ENCODE measurements at places on chromosomes 6 and 20.

DNA sequence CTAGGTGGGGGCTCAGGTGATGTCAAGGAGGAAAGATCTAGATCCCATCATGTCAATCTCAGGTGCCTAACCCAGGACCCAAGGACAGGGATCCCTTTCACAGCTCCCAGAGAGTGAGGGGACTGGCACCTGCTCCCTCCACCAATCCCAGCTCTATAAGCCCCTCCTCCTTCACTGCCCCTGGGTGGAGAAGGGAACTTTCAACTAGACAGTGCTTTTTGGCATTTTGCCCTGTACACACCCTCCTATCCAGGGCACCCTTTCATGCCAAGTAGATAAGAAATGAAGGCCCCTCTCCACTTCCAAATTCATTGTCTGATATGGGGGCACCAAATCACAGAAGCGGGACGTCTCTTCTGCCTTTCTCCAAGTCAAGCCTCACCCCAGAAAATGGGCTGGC, 61.6 kb downstream of the MDGA1 start:
- DNase-seq, result no peak

DNA sequence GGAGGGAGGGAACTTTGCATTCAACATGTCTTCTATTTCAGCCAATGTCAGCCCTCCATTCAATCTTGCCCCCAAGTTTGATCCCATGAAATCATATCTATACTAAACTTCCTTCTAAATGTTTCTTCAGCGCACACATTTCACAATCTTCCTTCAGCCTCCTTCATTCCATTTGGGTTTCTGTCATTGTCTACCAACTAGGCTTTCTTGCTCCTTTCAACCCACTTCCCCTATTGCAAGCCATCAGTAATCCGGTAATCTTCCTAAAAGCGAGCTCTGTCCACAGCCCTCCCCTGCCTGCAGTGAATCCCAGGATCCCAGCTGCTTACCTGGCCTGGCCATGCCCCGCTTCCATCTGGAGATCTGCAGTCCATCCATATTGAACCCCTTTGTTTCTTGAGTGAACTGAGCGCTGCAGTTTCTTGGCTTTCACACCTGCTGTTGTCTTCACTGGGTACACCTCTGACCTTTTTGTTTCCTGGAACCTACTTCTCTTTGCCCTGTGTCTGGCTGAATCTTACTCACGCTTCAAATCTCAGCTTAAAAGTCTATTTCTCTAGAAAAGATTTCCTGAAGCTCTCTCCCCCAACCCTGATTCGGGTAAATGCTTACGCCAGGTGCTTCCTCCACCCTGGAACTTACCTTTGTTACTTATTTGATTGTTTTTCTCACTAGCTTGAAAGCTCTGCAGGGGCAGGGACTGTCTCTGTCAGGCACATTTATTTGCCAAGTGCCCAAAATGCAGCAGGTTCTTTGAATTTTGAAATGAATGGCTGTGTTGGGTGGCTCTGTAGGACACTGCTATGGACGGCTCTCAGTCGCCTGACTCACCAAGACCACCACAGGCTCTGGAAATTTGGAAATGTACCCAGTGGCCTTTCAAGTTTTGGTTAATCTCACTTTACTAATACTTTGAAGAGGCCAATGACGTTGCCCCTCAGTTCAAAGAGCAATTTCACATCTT, 50.3 kb downstream of the ADTRP start:
- no peak for DNase-seq

DNA sequence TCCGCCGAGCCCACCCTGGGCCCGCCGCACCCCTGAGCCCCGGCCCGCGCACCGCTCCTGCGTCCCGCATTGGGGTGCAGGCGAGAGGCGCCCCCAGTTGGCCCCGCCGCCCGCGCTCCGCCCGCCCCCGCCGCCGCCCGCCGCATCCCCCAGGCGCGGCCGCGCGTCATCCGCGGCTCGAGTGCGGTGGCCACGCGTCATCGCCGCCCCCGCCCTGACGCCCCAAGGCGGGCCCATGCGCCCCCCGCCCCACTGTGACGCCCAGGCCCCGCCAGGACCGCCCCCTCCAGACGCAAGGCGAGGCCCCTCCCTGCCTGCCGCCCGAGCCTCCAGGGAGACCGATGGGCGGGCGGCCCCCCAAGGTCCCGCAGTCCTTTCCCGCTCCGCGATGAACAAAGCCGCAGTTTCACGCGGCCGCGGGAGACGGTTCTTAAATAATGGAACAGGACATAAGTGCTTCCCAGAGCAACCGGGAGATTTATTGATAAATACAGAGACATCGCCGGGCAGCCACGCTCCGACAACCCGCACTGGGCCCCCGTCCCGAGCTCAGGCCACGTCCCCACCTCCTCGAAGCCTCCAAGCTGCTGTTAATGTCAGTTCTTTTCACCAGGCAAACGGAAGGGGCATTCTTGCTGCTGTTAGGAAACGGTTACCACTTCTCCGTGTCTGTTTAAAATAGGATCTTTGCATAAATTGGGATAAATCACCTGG, at the start of gene ANKRD60:
TSS of gene ANKRD60 (minus strand) at position 170 of the 714 bp plus-strand sequence. CDS start at position 170, 0 bp downstream.
- DNase-seq, result peak; percentile 12

DNA sequence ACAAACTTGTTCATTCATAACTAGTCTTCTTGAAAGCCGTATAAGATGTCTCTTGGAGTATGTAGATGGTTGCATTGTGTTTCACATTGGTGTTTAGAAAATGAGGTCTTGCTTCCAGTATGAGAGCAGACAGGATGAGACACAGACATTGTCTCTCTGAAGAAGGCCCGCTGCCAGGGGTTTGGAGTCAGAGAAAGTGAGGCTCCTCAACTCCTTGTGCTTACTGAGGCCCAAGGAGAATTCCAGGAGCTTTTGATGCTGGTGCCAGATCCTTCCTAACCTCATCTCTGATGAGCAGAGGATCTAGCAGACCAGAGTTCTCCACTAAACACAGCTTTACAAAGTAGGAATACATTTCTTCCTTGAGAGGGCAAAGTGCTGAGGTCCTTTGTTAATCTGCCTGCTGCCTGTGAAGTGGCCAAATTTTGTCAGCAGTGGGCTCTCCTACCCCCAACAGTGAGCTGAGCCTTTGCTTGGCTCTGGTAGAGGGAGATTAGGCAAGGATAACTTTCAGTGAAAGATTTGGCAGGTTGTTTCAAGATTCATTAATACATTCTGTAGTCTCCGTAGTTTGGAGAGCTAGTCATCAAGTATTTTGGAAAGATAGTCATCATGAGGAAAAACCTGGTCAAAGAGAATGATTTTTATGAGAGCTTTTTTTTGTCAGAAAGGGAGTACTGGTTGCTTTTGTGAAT, 9.7 kb downstream of the MAPRE1 start:
- peak; percentile 30 for DNase-seq

DNA sequence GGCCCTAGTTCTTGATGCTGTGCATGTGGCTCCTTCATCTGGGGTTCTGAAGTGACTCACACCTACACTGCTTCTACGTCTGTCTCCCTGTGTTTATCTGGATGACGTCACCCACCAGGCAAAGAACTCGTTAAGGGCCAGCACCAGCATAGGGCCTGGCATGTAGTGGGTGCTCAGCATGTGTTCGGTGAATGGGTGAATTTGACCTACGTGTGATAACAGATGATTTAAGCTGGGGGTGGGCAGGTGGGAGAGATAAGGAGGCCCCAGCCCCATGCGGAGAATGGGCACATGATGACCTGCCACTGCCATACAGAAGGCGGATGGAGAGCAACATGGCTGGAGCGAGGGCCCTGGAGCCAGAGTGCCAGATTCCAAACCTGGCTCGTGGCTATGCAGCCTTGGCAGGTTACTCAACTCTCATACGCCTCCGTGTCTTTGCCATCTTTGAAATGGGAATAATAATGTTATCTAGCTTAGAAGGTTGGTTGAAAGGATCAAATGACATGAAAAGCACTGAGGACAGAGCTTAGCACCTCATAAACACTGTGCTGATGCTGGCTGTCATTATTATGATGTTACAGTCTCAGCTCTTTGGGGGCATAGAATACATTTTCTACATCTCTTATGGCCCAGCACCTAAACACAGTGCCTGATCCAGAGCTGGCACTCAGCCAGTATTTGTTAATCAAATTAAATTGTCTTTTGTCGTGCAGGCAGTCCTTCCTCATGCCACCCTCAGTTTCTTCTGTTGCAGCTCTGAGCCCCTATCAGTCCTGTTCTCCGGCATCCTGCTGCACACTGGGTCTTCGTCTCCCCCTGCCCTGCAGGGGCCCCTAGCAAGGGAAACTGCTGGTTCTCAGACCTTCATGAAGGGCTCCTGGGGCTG, 39.6 kb downstream of the VEGFA start:
- no peak for DNase-seq

GRCh38 chr6:6969761-6970223, 138.0 kb upstream of the RREB1 start:
- no peak for DNase-seq

GRCh38 chr20:13402986-13403385, 181.9 kb downstream of the ISM1 start:
- DNase-seq, result no peak

GRCh38 chr6:37827603-37828265, 8.2 kb downstream of the ZFAND3 start:
- DNase-seq, result no peak

GRCh38 chr20:18197382-18198070, 59.9 kb downstream of the KAT14 start:
- DNase-seq, result no peak

DNA sequence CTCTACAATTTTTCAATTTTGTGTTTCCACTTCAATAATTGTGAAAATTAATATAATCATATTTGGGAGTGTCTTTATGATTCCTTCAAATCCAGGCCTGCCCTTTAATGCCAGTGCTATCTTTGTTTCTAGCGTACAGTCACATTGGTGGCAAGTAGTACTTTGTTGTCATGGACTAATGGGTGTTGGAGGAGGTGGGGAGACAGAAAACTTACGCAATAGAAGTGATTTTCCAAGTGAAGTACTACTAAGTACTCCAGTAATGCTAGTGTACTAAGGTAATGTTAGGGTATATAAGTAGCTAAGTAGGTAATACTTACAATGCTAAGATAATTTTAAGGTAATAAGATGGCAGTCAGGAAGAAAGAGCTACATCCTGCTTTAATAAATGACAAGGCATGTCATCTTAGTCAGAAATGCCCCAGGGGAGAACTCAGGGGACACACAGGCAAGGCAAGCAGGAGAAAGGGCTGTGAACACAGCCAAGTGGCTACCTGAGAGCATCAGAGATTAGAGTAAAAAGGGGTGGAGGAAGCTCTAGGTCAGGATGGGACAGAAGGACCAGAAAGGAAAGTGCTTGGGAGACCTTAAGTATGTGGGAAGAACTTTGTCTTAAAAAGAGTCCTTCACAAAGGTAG, 217.2 kb upstream of the PRDM1 start:
- DNase-seq, result no peak

DNA sequence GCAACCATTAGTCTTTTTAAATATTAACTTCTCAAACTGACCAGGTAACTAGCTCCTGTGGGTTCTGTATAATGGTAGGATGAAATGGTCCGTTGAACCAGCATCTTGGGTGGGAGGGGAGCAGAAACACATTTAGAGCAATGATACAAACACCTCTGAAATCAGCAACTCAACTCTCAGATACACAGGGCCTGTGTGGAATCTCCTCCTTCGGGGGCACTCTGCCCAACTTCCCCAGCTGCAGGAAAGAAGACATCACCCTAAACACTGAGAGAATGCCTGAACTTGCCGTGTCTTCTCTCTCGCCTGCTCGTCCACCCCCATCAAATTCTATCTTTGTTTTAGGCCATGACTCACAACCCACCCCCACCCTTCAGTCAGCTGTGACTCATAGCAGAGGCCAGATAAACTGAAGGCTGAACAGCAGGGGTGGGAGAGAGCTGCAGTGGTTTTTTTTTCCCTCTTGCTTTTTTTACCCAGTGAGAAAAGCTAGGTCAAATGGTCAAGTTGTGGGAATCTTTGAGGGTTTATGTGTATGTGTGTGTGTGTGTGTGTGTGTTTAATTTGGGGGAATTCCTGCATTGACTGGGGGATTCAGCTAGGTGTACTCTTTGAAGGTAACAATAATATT, 593.4 kb upstream of the JAG1 start:
- DNase-seq, result peak; percentile 58

DNA sequence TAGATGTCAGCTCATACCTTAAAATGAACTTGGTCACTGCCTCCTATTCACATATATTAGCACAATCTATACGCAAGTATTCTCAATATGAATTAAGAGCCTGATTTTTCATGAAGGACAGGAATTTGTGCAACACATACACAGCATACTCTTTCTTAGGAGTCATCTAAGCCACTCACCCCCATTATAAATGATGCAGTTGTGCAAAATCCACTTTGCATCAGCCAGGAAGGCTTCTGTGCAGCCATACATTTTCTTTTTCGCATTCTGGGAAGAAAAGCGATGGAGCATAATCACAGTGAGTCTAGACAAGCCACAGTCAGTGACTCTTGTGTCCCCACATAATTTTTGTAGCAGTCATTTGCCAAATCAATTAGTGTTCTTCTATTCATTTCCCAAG, 66.5 kb downstream of the ZMYND8 start:
- no peak for DNase-seq

- no peak for DNase-seq
These were observed 8.1 kb upstream of the C20orf144 start for GRCh38 chr20:33653900-33654596.

DNA sequence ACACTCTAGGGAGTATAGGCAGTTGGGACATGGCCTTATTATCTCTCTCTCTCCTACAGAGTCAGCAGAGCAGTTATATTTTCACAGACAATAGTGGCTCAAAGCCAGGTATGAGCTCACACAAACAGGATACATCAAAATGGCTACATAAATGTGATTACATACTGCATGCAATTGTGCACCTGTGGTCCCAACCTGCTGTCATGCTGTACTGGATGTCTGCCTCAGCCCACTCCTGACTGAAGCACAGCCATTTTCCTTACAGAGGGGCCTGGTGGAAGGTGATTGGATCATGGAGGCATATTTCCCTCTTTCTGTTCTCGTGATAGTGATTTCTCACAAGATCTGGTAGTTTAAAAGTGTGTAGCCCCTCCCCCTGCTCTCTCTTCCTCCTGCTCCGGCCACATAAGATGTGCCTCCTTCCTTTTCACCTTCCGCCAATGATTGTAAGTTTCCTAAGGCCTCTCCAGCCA, 37.0 kb upstream of the SAMHD1 start:
- no peak for DNase-seq

- no peak for DNase-seq
These were observed 170.6 kb upstream of the QKI start for GRCh38 chr6:163243692-163244589.

DNA sequence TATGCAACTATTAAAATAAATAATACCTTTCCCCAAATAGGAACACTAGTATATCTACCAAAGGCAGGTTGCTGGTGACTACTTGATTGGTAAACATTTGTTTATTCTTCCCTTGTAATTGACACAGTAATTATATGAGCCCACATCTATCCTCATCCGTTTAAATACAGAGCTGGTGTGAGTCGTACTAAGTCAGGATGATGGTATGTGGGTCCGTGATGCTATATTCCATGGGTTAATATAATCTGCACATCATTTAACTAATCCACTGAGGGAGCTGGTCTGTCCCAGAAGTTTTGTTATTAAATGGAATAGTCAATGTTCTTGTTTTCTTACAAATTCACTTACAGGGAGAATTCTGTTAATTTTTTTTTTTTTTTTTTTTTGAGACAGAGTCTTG, 164.0 kb upstream of the AGPAT4 start:
- no peak for DNase-seq

DNA sequence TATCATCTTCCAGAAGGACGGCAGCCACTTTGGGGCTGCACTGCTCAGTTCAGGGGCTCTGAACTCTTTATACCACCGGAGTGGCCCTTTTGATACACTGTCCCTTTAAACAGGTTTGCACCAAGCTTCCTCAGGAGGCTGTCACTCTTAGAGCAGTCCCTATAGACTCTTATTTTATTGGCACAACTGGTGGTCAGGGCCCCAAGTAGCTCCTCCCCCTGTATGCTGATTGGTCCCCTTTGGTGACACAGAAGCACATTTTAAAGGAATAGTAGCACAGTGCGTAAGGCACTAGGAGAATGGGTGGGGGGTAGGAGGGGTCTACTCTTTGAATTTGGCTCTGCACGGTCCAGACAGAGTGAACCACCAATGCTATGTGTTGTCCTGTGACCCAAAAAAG, 122.6 kb upstream of the MLN start:
- DNase-seq, result no peak
